Stimulated activated CD8-positive, alpha-beta memory T cell treated with anti-CD3 and anti-CD28 coated beads, Interleukin-4, amount 100 ng/mL, for 24 hours (primary cell): ENCODE measurements at places on chromosomes 5 and 9.

GRCh38 chr9:70382709-70383605, 31.5 kb downstream of the KLF9 start:
- DNase-seq, result no peak

DNA sequence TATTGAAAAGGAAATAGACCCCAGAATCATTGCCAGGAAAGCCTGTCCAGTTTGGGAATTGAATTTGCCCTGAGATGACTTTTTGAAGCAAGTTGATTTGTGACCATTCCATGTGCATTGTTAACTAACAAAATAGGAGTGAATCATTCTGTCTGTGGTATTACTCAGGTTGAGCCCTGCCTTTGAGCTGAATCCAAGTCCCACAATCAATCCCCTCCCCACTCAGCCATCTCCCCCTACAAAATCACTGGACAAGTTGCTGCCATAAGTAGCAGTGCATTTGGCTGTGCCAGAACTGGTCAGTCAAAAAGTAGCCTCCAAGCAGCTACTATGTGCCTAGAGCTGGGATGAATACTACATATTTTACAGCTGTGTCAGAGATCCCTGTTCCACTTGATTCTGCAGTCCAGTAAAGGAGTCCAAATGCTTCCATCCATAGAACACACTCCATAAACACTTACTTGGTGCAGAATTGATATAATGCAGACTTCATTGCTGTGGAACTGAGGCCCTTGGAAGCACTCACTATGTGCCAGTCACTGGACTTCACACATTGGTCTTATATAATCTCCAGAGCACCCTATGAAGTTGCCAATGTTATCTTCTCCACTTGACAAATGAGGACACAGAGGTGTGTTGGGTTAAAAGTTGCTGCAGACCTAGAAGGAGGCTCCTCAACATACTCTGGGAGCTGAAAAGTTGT, 96.1 kb downstream of the ZNF462 start:
- DNase-seq, result no peak

GRCh38 chr9:4923580-4924544, 61.2 kb upstream of the JAK2 start:
- no peak for DNase-seq

DNA sequence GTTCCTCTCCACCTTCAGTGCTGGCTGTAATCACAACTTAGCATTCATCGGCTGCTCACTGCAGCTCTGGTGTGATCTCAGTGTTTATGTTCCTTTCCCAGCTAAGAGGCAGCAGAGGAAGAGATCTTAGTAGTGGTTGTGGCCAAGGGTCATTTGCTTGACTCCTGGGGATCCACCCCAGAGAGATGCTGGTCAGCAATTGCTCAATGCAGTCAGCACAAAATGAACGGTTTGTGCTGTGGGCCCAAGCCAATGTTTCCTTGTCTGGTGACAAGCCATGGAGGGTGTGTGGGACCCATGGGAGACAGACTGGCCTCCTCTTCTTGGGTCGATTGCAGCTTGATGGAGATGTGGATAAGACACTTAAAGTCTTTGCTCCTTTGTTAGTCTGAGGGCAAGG, 16.1 kb upstream of the FRMD3 start:
- DNase-seq, result no peak

- DNase-seq, result no peak
These were observed 88.2 kb downstream of the NREP start for GRCh38 chr5:111668477-111669414.

DNA sequence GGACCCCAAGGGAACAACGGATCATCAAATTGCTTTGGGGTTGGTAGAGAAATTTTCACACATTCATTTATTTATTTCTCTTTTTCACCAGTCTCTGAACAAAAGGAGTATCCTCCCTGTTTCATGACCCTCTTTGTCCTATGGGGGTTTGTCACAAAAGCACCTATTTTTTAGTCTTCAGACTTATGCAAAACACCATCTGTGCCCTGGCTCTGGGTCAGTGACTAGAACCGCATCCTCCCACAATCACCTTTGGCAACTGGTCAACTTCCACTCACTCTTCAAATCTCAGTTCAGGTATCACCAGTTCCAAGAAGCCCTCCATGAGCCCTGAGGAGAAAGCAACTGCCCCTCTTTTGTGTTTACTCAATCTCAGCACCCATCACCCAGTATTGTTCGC, 395.7 kb downstream of the CDK5RAP2 start:
- no peak for DNase-seq
